A549 treated with AZD2906 at 1 μM for 4 hours (cell line): ENCODE measurements at places on chromosomes 1 and 21. TPM values are rescaled to one million over a fixed set of nuclear protein-coding genes. Genes with fewer than 3 reads are reported as not detected.

The CYP4Z1 gene
- total RNA-seq, result not detected in 5 replicates

The LAD1 gene
- total RNA-seq, result 0.63 to 1.3 TPM (median 1.0 TPM) in 5 replicates

The ATAD3C gene
- not detected in 5 replicates for total RNA-seq

The TMEM269 gene
- total RNA-seq, result 0.05 to 0.22 TPM (median 0.10 TPM) in 5 replicates

The SMPDL3B gene
- 1.1 to 1.6 TPM (median 1.3 TPM) in 5 replicates for total RNA-seq

The ATP1A4 gene
- total RNA-seq, result 0.07 TPM in 1 of 5 replicates, not detected in the others

The CELA2A gene
- not detected in 5 replicates for total RNA-seq

The TBX15 gene
- 0.02 to 0.08 TPM (median 0.05 TPM) in 4 of 5 replicates, not detected in the other for total RNA-seq

The ARTN gene
- 0.14 to 0.39 TPM (median 0.28 TPM) in 5 replicates for total RNA-seq

The FCRL3 gene
- total RNA-seq, result 0.09 TPM in 1 of 5 replicates, not detected in the others

The SELP gene
- total RNA-seq, result not detected in 5 replicates

The VAV3 gene
- total RNA-seq, result 0.41 to 1.5 TPM (median 0.63 TPM) in 5 replicates

The SLC25A34 gene
- 0.08 to 0.43 TPM (median 0.18 TPM) in 5 replicates for total RNA-seq

The PDIK1L gene
- 1.7 to 2.4 TPM (median 1.9 TPM) in 5 replicates for total RNA-seq

The ALX3 gene
- not detected in 5 replicates for total RNA-seq

The SHE gene
- total RNA-seq, result 0.10 to 0.17 TPM (median 0.15 TPM) in 5 replicates

The SV2A gene
- total RNA-seq, result 0.06 to 0.15 TPM (median 0.10 TPM) in 5 replicates

The NTRK1 gene
- total RNA-seq, result 0.10 to 0.15 TPM (median 0.13 TPM) in 5 replicates

The USH2A gene
- total RNA-seq, result not detected in 5 replicates

The TRPM2 gene
- total RNA-seq, result 7.5 to 10.7 TPM (median 8.7 TPM) in 5 replicates

The LCE1F gene
- total RNA-seq, result not detected in 5 replicates

The PKN2 gene
- total RNA-seq, result 9.9 to 16.1 TPM (median 12.8 TPM) in 5 replicates

The MMP23B gene
- total RNA-seq, result 0.29 to 0.84 TPM (median 0.60 TPM) in 5 replicates

The MTR gene
- 4.7 to 7.7 TPM (median 6.1 TPM) in 5 replicates for total RNA-seq

The PGLYRP3 gene
- total RNA-seq, result not detected in 5 replicates

The RGS18 gene
- total RNA-seq, result not detected in 5 replicates

The DNAJC6 gene
- total RNA-seq, result 5.6 to 7.9 TPM (median 7.2 TPM) in 5 replicates

The GCSAML gene
- total RNA-seq, result not detected in 5 replicates

The BSND gene
- not detected in 5 replicates for total RNA-seq

The SYTL1 gene
- 0.26 to 0.63 TPM (median 0.41 TPM) in 5 replicates for total RNA-seq

The HSD3B2 gene
- total RNA-seq, result not detected in 5 replicates

The VWA5B1 gene
- not detected in 5 replicates for total RNA-seq

The PIK3R3 gene
- 1.3 to 2.0 TPM (median 1.5 TPM) in 5 replicates for total RNA-seq

The CHI3L2 gene
- 0.13 to 0.53 TPM (median 0.39 TPM) in 5 replicates for total RNA-seq

The KCNJ9 gene
- total RNA-seq, result not detected in 5 replicates

The HENMT1 gene
- 3.8 to 4.4 TPM (median 4.0 TPM) in 5 replicates for total RNA-seq

The CACHD1 gene
- total RNA-seq, result 1.3 to 1.6 TPM (median 1.3 TPM) in 5 replicates

The CCDC181 gene
- 0.10 to 0.22 TPM (median 0.11 TPM) in 5 replicates for total RNA-seq

The HMCN1 gene
- 0.02 to 0.09 TPM (median 0.06 TPM) in 5 replicates for total RNA-seq

The LINGO4 gene
- not detected in 5 replicates for total RNA-seq
